ENCODE measurements at places on chromosomes 16 and 17. TPM values are rescaled to one million over a fixed set of nuclear protein-coding genes. Genes with fewer than 3 reads are reported as not detected.
A peak's percentile ranks its signal among the peaks of the same experiment; 100 is the strongest.

The GAS7 gene
- total RNA-seq = 2.3 TPM

The NHLRC4 gene
- 0.21 TPM for total RNA-seq

The OR4D1 gene
- total RNA-seq = not detected

The KRTAP4-3 gene
- total RNA-seq = not detected

The SLC38A8 gene
- total RNA-seq = not detected

The CPPED1 gene
- total RNA-seq = 0.90 TPM

The ADCY9 gene
- 7.0 TPM for total RNA-seq

The IKZF3 gene
- total RNA-seq = not detected

The CHD9 gene
- total RNA-seq = 76.8 TPM

The PRSS22 gene
- total RNA-seq = not detected

The CRYBA1 gene
- not detected for total RNA-seq

The MILR1 gene
- not detected for total RNA-seq

- no peak overlapping the region for H3K4me3 ChIP-seq
- H3K4me1 ChIP-seq = no peaks in the 10 kb centered on the region
- H3K27ac ChIP-seq = no peak overlapping the region
- DNase-seq = no peak
- H3K27me3 ChIP-seq = no peaks in the 10 kb centered on the region
Measured at GRCh38 chr17:19551165-19551564, 17.5 kb downstream of the SLC47A1 start.

GRCh38 chr16:66474750-66475199 lies 47.7 kb downstream of the BEAN1 start:
- H3K4me1 ChIP-seq = no peaks in the 10 kb centered on the region
- DNase-seq = peak; percentile 39
- H3K36me3 ChIP-seq = no peaks in the 10 kb centered on the region
- no peak overlapping the region for H3K4me3 ChIP-seq

DNA sequence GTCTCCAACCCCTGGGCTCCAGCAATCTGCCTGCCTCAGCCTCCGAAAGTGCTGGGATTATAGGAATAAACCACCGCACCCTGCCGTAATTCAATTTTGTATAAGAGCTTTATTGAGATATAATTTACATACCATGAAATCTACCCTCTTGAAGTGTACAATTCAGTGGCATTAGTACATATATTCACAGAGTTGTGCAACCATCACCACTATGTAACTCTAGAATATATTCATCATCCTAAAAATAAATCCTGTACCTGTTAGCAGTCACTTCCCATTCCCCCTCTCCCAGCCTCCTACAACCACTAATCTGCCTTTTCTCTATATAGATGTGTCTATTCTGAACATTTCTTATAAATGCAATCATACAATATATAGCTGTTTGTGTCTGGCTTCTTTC lies 26.1 kb downstream of the TOM1L2 start:
- H3K36me3 ChIP-seq = no peaks in the 10 kb centered on the region
- H3K27me3 ChIP-seq = no peaks in the 10 kb centered on the region
- DNase-seq = no peak
- no peak overlapping the region for H3K4me3 ChIP-seq
- no peak overlapping the region for H3K27ac ChIP-seq

- H3K4me3 ChIP-seq = no peak overlapping the region
- peak overlapping the region; percentile 72 for H3K27ac ChIP-seq
- H3K4me1 ChIP-seq = peaks cover 50% of the 10 kb centered on the region
- H3K36me3 ChIP-seq = peaks cover 6% of the 10 kb centered on the region
- no peak for DNase-seq
- no peaks in the 10 kb centered on the region for H3K27me3 ChIP-seq
Measured at GRCh38 chr16:53078765-53079485, 24.1 kb downstream of the CHD9 start.

DNA sequence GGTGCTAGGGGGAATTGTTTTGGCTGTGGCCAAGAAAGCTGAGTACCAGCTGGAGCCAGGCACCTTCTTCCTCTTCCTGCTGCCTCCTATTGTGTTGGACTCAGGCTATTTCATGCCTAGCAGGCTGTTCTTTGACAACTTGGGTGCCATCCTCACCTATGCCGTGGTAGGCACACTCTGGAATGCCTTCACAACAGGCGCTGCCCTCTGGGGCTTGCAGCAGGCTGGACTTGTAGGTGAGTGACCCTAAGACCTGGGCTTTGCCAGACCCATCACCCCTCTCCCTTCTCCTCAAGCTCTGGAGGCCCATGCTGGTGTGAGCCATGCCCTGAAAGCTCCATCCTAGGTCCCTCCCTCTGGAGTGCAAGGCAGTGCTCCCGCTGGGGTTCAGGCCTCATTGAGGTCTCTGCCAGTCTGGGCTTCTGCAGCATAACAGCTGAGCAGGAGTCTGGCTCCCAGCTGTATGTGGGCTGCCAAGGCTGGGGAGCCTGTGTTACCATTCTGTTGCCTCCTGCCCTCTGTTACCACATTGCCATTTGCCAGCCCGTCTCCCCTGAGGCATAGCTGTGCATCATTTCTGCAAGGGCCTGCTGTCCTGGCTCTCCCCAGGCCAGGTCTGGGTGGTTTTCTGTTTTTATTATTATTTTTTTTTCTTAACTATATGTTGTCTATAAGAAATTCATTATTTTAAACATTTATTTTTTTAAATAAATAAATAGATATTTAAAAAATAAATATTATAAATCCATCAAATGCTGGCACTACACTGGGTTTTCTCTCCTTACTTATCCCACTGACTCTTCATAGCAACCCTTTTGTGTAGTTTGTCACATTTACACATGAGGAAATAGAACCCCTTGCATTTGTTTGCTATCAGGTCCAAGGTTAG lies 4.1 kb downstream of the SLC9A5 start:
- H3K4me3 ChIP-seq = no peak overlapping the region
- H3K27ac ChIP-seq = no peak overlapping the region
- H3K4me1 ChIP-seq = peaks cover 22% of the 10 kb centered on the region
- H3K36me3 ChIP-seq = no peaks in the 10 kb centered on the region
- DNase-seq = no peak

DNA sequence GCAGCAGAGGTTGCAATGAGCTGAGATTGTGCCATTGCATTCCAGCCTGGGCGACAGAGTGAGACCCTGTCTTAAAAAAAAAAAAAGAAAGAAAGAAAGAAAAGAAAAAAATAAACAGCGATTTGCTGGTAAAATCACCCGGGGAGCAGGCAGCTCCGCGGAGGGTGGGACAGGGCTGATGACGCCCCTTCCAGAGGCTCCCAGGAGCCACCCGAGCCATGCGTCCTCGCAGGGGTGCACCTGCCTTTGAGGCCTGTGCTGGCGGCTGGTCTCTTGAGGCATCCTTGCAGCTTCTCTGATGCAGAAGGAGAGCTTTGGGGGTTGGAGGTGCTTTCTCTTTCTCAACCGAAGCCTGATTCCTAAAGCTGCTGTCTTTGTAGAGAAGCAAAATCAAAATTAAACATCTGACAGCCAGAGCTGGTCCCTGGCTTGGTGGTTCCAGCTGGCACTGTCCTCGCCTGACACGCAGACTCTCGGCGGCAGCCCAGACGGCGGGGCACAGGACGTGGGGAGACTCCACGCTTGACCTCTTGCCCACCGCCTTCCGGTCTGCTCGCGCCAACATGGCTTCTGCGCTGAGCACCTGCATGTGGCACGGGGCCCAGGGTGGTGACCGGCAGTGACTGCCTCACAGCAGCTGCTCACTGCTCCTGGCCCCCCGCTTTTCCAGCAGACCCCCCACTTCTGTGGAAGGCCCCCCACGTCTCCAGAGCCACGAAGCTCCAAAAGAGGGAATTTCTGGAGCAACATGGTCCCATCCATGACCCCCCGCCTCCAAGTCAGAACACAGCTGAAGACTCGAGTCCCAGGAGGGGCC lies 6.6 kb downstream of the UTS2R start:
- H3K4me3 ChIP-seq = no peak overlapping the region
- no peak overlapping the region for H3K27ac ChIP-seq
- DNase-seq = no peak
- H3K4me1 ChIP-seq = peaks cover 7% of the 10 kb centered on the region

- no peaks in the 10 kb centered on the region for H3K36me3 ChIP-seq
- no peaks in the 10 kb centered on the region for H3K27me3 ChIP-seq
- H3K4me3 ChIP-seq = no peak overlapping the region
- DNase-seq = no peak
- no peaks in the 10 kb centered on the region for H3K4me1 ChIP-seq
Measured at GRCh38 chr17:41416479-41416878, 7.9 kb downstream of the KRT37 start.

DNA sequence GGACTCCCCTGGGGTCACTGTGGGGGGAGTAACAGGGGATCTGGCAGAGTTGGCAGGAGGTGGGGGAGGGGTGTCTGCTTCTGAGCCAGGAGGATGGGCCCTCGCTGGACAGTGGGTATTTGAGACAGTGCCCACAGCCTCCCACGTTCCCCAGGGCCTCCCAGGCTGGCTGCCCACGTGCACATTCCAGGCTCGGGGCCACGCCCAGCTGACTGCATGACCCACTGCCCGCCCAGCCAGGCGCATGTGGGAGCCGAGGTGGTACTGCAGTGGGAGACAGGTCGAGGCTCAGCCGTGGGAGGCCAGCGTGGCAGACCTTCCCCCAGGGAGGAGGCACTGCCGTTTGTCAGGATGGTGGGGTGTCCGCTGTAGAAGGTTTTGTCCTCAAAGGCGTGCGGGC lies 38.8 kb downstream of the BAHCC1 start:
- peaks cover 26% of the 10 kb centered on the region for H3K4me1 ChIP-seq
- no peaks in the 10 kb centered on the region for H3K36me3 ChIP-seq
- H3K27me3 ChIP-seq = no peaks in the 10 kb centered on the region
- H3K4me3 ChIP-seq = no peak overlapping the region
- no peak overlapping the region for H3K27ac ChIP-seq

DNA sequence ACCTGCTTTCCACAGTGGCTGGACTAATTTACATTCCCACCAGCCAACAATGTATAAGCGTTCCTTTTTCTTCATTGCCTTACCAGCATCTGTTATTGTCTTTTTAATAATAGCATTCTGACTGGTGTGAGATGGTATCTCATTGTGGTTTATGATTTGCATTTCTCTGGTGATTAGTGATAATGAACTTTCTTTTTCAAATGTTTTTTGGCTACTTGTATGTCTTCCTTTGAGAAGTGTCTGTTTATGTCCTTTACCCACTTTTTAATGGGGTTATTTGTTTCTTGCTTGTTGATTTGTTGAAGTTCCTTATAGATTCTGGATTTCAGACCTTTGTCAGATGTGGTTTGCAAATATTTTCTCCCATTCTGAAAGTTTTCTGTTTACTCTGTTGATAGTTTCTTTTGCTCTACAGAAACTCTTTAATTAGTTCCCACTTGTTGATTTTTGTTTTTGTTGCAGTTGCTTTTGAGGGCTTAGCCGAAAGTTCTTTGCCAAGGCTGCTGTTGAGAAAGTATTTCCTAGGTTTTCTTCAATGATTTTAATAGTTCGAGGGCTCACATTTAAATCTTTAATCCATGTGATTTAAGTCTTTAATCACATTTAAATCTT lies 26.8 kb downstream of the ITGAM start:
- H3K27me3 ChIP-seq = no peaks in the 10 kb centered on the region
- H3K27ac ChIP-seq = no peak overlapping the region
- no peak for DNase-seq

DNA sequence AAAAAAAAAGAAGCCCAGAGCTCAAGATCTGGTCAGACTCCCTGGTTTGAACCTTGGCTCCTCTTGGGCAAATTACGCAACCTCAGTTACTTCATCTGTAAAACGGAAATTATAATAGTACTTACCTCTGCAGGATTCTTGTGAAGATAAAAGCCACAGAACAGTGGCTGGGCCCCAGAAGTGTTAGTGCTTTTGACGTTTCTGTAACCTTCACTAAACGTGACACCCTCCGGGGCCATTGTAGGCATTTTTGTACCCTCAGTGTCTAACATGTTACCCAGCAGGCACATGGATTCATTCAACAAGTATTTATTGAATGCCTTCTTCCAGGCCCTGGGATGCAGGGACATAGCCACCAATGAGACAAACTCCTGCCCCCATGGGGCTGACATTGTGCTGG lies 58.0 kb downstream of the PITPNC1 start:
- H3K27ac ChIP-seq = no peak overlapping the region
- DNase-seq = peak; percentile 40
- no peak overlapping the region for H3K4me3 ChIP-seq
- H3K27me3 ChIP-seq = no peaks in the 10 kb centered on the region

GRCh38 chr17:47990962-47991731 lies 20.2 kb downstream of the CDK5RAP3 start:
- no peaks in the 10 kb centered on the region for H3K36me3 ChIP-seq
- peaks cover 27% of the 10 kb centered on the region for H3K4me1 ChIP-seq
- H3K4me3 ChIP-seq = no peak overlapping the region
- H3K27ac ChIP-seq = no peak overlapping the region
- no peak for DNase-seq

DNA sequence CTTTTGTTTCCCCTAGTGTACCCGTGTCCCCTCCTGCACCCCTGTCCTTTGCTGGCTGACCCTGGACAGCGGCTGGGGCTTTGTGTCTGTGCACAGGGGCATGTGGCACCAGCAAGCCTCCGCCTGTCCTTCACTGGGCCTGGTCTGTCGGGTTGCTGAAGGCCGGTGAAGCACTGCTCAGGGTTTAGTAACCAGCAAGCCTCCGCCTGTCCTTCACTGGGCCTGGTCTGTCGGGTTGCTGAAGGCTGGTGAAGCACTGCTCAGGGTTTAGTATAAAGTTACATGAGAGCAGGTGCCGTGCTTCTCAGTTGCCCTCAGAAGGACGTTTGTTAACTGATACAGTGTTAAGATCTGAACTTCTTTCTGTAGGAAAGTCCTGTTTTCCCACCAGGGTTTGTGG lies 33.8 kb downstream of the DEF8 start:
- H3K36me3 ChIP-seq = peaks cover 87% of the 10 kb centered on the region
- no peak overlapping the region for H3K27ac ChIP-seq
- H3K27me3 ChIP-seq = no peaks in the 10 kb centered on the region
- H3K4me1 ChIP-seq = no peaks in the 10 kb centered on the region

DNA sequence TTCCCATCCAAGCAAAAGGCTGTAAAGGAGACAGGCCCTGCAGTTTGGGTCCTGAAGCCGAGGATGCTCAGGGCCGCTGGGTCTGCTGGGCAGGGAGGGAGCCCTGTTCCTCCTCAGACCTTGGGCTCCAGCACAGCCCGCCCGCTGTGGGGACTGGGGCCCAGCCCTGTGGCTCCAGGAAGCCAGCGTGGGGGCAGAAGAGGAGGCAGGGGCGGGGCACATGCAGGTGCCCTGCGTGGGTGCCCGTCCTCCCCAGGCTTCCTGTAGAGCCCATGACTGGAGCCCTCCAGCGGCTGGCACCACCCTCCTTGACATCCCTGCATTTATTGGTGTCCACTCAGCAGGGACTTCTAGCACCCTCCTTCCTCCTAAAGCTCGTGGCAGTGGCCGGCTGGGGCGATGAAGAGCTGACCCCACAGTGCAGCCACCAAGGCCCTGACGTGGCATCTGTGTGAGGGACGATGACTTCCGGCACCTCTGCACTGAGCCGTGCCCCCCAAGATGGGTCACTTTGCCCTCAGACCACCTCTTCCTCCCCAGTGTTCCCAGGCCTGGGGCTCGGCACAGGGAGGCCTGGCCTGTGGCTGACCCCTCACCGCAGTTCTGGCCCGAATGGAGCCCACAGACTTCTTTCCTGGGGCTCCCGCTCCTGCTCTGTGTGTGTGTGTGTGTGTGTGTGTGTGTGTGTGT lies 9.9 kb downstream of the PRSS27 start:
- no peak for DNase-seq
- no peak overlapping the region for H3K4me3 ChIP-seq
- H3K36me3 ChIP-seq = peaks cover 14% of the 10 kb centered on the region
- H3K27ac ChIP-seq = no peak overlapping the region
- H3K4me1 ChIP-seq = no peaks in the 10 kb centered on the region

- H3K4me1 ChIP-seq = no peaks in the 10 kb centered on the region
- no peak for DNase-seq
- no peak overlapping the region for H3K27ac ChIP-seq
- no peaks in the 10 kb centered on the region for H3K36me3 ChIP-seq
- H3K27me3 ChIP-seq = no peaks in the 10 kb centered on the region
Measured at GRCh38 chr17:37322106-37322505, 53.7 kb upstream of the C17orf78 start.

Data from A673 (cell line).